Activated T-cell treated with anti-CD3 and anti-CD28 coated beads, Interleukin-2, amount 50 U/mL, for 24 hours (primary cell): ENCODE measurements at places on chromosomes 1 and 21.

DNA sequence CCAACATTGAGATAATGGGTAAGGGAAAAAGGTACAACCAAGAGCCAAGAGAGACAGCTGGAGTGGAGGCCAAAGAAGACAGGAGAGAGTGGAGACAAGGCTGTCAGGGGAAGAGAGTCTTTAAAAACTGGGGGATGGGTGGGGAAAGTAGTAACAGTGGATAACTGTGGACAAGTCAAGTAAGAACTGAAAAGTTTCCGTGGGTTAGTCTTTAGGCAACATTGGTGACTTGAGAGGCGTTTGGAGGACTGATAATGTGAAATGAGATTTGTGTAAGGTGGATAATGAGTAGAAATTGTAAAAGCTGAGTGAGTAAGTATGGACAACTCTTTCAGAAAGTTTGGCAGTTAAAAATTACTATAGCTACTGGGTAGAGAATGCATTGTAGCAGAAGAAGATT lies 10.4 kb downstream of the PPP2R5A start:
- no peak for DNase-seq

GRCh38 chr21:29149808-29150425 lies 19.5 kb downstream of the MAP3K7CL start:
- no peak for DNase-seq

DNA sequence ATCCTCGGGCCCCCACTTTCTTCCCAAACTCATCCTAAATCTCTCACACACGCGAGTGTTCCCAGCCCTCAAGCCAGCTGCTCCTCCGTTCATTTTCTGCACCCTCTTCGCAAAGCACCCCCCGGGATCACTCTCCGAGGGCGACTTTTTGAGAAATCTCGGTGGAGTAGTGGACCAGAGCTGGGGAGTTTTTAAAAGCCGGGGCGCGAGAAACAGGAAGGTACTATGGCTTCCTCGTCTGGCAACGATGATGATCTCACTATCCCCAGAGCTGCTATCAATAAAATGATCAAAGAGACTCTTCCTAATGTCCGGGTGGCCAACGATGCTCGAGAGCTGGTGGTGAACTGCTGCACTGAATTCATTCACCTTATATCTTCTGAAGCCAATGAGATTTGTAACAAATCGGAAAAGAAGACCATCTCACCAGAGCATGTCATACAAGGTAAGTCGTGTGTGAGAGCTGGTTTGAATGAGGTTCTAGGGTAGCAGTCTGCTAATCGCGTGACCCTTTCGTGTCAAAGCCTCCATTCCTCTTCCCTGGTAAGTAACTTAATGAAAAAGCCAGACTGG lies 800 bp downstream of the DR1 start:
- peak; percentile 53 for DNase-seq

GRCh38 chr1:238648751-238649150 lies 737.6 kb upstream of the CHRM3 start:
- no peak for DNase-seq

DNA sequence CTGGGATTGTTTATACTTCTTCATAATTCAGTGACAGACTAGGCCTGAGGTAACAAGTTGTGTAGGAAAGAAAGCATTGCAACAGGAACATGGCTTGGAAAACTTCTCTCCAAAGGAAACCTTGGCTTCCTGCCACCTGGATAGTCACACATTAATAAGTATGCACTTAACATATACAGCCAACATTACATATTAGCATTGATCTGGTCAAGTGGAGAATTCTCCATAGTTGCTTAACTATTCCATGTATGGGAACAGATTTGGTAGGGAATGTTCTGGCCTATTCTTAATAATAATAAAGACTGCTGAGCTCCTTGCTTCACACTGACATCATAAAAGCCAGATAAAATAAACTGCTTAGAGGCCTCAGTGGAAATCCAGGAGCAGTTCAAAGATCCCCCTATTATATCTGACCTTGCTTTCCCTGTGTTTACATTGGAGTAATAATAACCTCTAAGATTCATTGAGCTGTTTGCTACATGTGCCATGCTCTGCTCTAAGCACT lies 27.2 kb upstream of the NFIA start:
- no peak for DNase-seq
